GM12864 (cell line): ENCODE measurements at places on chromosomes 2 and 18.
A peak's percentile ranks its signal among the peaks of the same experiment; 100 is the strongest.

DNA sequence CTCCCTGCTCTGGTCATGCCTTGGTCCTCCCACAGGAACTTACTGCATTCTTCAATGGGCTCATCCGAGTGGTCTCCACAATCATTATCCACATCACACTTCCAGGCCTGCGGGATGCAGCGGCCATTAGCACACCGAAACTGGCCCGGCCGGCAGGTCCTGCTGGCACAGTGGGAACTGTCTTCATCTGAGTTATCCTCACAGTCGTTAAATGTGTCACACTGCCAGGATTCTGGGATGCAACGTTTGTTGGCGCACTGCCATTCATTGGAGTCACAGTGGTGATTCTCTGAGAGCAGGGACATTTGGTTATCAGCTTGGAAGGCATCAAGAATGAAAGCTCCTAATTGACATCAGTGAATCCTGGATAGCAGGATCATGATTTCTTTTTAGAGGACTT is 104.5 kb downstream of the DHRS9 start:
- no peak for DNase-seq

DNA sequence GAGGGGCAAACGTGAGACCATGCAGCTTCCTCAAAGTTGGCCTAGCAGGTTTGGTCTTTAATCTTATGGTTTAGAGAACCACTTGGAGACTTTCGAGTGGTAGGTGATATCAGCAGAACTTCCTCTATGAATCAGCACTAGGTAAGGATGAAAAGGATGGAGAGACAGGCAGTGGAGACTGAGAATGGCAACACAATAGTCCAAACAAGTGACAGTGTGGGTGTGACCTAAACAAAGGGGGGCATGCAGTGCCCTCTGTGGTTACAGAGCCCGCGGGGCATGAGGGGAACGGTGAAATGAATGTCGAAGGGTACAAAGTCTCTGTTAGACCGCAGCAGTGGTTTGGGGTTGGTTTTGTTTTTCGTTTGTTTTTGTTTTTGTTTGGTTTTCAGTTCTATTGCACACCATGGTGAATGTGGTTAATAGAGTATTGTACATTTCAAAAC is 143.9 kb downstream of the L3MBTL4 start:
- DNase-seq, result peak; percentile 33

DNA sequence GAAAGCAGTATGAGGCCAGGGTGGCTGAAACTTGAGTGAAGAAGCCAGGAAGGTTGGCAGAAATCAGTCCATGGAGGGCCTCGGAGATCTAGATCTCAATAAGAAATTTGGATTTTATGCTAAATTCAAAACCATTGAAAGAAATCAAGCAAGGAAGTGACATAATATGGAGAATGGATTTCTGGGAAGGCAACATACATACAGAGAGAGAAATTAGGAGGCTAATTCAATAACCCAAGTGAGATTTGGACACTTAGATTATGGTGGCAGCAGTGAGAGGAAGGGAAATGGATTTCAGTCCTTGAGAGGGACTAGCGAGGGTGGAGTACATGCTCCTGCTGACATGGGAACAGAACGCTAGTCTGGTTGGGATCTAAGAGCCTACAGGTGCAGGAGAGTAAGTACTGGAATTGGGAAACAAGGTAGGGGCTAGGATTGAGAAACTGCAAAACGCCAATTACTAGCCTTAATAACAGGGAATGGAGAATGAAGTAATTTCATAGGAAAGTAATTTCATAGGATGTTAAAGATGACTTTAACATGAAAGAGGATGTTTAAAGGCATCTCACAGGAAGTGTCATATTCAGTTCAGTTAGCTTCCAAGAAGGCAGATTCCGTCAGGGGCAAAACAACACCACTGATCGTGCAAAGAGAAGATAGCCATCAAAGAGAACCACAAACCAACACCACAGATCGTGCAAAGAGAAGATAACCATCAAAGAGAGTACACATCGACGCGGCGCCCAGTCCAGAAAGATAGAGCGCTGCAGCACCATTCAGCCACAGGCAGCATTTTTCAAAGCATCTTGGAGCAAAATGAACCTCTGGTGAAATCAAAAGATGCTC is 27.2 kb downstream of the CDKL4 start:
- DNase-seq, result no peak

DNA sequence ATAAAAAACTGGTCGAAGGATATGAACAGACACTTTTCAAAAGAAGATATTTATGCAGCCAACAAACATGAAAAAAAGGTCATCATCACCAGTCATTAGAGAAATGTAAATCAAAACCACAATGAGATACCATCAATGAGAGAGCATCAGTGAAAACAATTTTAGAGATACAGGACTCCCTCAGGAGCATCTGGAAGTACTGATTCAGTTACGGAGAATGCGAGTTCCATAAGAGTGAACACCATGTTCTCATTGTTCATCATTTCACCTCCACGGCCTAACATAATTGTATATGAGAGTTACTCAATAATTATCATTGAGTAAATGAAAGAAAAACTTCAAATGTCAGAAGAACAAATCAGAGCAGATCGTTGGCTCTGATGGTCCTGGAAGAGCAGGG is 140.9 kb upstream of the TANK start:
- no peak for DNase-seq

- no peak for DNase-seq
Measured at GRCh38 chr18:57728941-57729511, 74.1 kb downstream of the ATP8B1 start.

DNA sequence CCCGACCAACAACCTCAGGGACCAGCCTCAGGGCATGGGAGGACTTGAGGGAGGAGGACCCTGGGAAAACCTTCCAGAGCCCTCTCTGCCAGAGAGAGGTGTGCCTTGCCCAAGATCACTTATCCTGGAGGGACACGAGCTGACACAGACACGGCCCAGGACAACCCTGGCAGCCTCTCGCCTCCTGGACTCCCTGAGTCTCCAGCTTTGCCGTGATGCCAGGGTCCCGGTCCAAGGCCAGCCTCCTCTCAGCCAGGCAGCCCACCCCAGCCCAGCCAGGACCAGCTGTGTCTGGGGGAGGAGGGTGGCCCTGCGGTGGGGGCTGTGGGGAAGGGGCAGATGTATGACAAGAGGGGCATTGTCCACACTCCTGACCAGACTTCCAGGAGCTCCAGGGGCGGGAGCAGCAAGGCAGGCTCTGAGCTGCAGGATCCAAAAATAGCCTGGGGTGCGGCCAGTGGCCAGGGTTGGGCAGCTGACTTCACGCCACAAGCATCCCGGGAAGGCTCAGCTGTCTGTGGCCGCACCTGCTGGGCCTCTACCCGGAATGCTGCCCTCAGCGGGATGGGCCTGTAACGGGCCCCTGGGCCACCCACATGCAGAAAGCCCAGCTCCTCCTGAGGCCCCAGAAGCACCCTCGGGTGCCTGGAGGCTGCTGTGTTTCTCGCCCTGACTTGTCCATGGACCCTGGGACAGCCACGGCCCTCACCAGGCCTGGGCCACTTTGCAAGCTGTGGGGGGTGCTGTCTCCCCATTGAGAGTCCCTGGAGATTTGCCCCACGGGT is 65.5 kb upstream of the GPC1 start:
- DNase-seq, result no peak

DNA sequence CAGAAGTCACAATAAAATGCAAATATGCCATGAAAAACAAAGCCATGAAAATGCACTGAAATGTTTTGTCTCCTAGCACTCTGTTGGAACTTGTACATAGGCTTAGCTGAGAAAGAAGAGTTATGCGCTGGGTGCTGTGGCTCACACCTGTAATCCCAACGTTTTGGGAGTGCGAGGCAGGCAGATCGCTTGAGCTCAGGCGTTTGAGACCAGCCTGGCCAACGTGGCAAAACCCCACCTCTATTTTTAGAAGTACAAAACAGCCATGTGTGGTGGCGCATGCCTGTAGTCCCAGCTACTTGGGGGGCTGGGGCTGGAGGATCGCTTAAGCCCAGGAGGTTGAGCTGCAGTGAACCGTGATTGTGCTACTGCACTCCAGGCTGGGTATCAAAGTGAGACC is 39.9 kb downstream of the IRS1 start:
- no peak for DNase-seq

DNA sequence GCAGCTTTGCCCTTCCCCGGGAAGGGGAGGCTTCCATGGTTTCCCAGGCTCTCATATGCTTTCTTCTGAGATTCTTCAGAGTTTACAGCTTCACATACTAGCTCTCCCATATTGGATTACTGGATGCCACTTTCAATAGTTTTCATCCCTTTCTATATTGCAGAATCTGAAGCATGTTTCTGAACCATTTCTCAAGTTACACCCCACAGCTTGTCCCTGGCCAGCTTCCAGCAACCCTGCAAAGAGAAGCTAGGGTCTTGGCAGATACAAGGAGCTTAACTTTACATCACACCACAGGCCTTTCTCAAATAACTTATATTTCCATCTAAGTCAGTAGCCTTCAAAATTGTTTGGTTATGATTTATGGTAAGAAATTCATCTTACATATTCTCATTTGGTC is 39.6 kb downstream of the LHCGR start:
- no peak for DNase-seq

- DNase-seq, result peak; percentile 21
Measured at GRCh38 chr2:235595422-235596010, 101.7 kb downstream of the AGAP1 start.

DNA sequence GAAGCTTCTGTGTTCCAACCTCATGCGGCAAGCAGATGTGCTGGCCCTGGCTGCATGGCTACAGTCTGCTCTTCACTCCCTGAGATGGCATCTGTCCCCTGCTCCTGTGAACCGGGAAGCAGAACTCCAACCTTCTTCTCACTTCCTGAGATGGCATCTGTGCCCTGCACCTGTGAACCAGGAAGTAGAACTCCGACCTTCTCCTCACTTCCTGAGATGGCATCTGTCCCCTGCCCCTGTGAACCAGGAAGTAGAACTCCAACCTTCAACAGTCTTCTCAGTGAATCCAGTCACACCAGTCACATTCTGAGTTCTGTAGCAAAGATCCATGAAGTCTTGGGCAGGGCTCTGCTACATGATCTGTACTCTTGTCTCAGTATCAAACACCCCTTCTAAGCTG is 887.2 kb upstream of the KLHL29 start:
- no peak for DNase-seq

DNA sequence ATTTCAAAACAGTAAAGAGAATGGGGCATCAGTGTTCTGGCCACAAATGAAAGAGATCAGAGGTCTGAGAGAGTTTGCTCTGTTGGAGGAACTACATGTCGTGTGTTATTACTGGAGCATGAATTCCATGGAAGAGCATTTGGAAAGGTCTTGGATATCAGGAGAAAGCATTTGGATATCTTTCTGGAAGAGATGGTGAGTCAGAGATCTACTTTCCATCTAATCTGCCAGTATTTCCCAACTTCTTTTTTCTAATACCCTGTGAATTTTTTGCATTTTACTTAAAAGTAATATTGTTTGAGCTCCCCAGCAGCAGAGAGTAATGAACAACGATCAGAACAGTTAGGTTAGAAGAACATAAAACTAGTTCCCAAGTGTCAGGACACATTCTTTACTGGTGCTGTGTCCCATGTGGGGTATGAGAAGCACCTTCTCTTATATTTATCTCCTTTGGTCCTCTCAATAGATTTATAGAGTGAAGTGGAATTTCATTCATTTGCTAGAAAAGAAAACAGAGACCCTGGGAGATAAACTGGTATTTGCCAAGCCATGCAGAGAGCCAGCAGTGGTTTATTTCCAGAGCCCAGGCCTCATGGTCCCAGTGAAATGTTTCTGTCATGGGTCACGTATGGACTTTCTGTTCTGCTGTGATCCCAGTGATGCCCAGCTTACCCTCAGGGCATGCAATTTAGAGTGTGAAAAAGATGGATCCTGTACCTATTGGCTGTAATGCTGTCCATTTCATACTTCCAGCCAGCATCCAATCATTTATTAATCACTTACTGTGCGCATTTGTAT is 130.8 kb upstream of the NT5C1B start:
- no peak for DNase-seq

GRCh38 chr18:48667276-48668254 is 128.7 kb downstream of the CTIF start:
- DNase-seq, result no peak

DNA sequence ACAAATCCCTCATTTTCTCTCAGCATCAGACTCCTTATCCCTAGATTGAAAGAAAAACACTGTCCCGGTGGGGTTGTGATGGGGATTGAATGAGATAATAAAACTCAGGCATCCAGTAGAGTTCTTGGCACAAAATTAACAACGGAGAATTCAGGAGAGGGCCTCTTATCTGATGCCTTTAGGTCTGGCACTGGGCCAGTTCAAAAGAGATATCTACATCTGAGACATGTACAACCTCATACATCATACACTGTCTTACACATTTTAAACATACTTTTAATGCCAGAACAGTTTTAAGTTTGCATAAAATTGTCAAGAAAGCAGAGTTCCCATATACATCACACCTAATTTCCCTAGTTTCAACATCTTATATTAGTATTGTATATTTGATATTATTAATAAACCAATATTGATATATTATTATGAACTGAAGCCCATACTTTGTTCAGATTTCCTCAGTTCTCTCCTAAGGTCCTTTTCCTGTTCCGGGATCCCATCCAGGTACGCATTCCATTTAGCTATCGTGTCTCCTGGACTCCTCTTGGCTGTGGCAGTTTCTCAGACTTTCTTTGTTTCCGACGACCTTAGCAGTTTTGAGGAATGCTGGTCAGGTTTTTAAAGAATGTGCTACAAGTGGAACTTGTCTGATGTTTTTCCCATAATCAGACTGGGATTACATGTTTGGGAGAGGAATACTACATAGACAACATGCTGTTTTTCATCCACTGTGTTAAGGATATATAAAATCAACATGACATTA is 27.8 kb downstream of the NXPH2 start:
- DNase-seq, result no peak

- DNase-seq, result no peak
Measured at GRCh38 chr2:120455390-120455789, 109.5 kb downstream of the INHBB start.

- no peak for DNase-seq
Measured at GRCh38 chr2:75224636-75225094, 25.3 kb upstream of the TACR1 start.

- DNase-seq, result no peak
Measured at GRCh38 chr18:4384932-4385331, 70.2 kb downstream of the DLGAP1 start.

- DNase-seq, result no peak
Measured at GRCh38 chr2:45789317-45789716, 137.8 kb downstream of the PRKCE start.

DNA sequence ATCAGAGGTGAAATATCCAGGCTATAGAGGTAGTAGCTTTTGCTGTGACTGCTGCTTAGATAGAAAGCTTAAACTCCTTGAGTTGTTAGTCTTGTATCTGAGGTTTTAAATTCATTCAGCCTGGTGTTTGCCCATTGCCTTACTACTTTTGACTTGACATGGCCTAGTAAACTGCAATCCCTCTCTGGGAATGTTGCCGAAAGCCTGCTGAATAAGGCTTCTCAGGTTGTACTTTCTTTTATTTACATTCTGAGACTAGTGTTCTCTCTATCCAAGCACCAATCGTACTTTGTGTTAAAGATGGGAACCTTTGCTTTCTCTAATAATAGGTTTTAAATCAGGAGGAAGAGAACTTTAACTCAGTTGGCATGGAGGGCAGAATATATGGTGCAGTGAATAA is 357.6 kb upstream of the CWC22 start:
- DNase-seq, result no peak
